ENCODE measurements at places on chromosomes 4 and X.

GRCh38 chr4:18444206-18444605 lies 422.7 kb upstream of the LCORL start:
- DNase-seq, result no peak

DNA sequence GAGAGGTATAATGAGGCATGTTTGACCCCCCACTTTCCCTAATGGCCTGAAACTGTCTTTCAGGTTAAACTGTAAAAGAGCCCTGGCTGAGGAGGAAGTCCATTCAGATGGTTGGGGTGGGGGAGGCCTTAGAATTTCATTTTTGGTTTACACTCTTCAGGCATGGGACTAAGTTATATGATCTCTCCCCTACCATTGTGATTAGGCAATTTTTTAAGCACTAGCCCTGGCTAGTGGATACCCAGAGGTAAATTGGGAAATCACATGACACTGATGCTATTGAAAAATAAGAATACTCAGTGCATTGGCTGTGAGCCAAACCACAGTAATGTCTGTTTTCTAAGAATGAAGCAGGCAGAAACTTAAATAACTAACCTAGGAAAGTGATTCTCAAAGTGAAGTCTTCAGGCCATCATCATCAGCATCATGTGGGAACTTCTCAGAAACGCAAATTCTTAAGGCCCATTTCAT lies 149.7 kb downstream of the RRAGB start:
- DNase-seq, result no peak

GRCh38 chr4:176193938-176194337 lies 1.4 kb downstream of the SPATA4 start:
- DNase-seq, result no peak

DNA sequence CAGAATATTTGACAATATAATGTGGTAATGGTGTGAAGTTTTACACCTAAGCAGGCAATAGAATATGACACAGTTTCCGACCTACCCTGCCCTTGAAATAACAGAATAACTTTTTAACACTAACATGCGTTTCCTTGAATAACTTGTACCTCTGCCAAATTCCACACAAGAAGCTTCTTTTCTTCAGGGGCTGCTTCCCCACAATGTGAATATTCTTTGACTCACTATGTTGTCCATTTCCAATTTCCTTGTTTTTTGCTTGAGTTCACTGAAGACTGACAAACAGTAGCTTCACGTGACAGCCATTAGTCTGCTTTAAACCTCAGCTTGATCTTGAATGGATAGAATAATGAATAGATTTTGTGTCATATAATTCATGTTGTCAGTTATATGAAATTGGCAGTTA lies 14.3 kb downstream of the SHROOM3 start:
- no peak for DNase-seq

DNA sequence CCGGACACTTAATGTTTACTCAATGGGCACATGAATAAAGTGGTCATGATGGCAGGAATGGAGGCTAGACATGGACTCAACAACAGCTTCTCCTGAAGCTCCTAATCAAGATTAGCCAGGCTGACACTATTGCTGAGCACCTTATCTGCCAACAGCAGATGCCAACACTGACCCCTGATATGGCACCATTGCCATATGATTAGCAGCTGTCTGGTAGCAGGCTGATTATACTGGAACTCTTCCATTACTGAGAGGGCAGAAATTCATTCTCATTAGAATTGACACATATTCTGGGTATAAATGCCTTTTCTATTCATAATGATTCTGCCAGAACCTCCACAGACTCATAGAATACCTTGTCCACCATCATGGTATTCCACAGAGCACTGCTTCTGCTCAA lies 18.4 kb upstream of the AFF1 start:
- DNase-seq, result no peak

GRCh38 chr4:176885224-176885623 lies 92.5 kb upstream of the VEGFC start:
- no peak for DNase-seq

GRCh38 chrX:131397891-131398290 lies 108.8 kb upstream of the IGSF1 start:
- no peak for DNase-seq

- DNase-seq, result no peak
Measured at GRCh38 chrX:12685541-12685940, 105.7 kb upstream of the PRPS2 start.

- no peak for DNase-seq
Measured at GRCh38 chr4:179719766-179720450, 2277.7 kb upstream of the AGA start.

- DNase-seq, result no peak
Measured at GRCh38 chrX:13759152-13759718, 24.7 kb downstream of the OFD1 start.

GRCh38 chr4:182235021-182235795 lies 8.0 kb upstream of the TENM3 start:
- DNase-seq, result no peak

DNA sequence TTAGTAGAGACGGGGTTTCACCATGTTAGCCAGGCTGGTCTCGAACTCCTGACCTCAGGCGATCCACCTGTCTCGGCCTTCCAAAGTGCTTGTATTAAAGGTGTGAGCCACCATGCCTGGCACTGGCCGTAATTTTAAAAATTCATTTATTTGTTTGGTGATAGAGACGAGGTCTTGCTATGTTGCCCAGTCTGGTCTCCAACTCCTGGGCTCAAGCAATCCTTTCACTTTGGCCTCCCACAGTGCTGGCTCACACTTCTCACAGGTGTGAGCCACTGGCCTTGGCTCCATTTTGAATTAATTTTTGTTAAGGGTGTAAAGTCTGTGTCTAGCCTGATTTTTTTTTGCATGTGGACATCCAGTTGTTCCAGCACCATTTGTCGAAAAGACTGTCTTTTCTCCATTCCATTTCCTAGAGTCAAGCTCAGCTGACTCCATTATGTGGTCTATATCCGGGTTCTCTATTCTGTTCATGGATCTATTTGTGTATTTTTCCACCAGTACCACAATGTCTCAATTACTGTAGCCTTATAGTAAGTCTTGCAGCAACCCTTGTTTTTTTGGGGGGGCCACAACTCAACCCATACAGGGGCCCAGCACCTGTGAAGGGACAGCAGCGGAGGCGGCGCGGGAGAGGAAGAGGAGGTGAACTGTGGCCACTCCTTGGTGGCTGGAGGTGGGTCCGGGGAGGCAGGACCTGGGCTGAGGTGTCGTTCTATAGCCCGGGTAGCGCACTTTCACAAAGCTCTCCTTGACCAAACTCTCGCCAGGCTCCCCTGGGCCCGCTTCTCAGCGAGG lies 1.5 kb upstream of the NSD2 start:
- no peak for DNase-seq

DNA sequence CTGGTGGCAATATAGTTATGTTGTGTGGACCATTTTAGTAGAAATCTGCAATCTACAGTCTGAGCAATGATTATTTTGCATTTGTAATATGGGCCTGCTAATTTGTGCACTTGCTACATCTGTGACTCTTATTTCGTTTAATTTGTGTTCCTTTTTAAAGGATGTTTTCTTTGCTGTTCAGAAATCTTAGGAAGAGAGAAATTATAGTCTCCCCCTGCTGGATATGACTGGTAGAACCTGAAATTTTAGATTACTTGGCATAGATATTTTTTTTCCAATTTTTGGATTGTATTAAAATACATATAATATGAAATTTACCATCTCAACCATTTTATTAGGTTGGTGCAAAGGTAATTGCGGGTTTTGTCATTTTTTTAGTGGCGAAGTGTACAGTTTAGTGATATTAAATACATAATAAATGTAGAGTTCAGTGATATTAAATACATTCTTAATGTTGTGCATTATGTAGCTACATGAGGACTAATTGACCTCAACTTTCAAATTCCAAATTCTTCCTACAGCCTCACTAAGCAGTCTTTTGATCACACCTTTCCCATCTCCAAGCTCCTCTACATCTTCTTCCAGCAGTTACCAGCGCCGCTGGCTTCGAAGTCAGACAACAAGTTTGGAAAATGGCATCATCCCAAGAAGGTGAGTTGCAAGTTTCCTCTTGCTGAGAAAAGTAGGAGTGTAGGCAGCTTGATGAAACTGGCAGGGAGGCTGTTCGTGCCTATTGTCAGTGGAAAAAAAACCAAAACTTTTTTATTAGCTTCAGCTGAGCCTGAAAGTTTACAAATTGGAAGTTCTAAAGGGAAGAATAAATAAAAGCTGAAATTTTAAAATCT lies 82.2 kb downstream of the FNIP2 start:
- no peak for DNase-seq

- DNase-seq, result no peak
Measured at GRCh38 chr4:88106205-88106604, 52.2 kb downstream of the ABCG2 start.

- no peak for DNase-seq
Measured at GRCh38 chrX:30965767-30966166, 76.7 kb upstream of the TAB3 start.

DNA sequence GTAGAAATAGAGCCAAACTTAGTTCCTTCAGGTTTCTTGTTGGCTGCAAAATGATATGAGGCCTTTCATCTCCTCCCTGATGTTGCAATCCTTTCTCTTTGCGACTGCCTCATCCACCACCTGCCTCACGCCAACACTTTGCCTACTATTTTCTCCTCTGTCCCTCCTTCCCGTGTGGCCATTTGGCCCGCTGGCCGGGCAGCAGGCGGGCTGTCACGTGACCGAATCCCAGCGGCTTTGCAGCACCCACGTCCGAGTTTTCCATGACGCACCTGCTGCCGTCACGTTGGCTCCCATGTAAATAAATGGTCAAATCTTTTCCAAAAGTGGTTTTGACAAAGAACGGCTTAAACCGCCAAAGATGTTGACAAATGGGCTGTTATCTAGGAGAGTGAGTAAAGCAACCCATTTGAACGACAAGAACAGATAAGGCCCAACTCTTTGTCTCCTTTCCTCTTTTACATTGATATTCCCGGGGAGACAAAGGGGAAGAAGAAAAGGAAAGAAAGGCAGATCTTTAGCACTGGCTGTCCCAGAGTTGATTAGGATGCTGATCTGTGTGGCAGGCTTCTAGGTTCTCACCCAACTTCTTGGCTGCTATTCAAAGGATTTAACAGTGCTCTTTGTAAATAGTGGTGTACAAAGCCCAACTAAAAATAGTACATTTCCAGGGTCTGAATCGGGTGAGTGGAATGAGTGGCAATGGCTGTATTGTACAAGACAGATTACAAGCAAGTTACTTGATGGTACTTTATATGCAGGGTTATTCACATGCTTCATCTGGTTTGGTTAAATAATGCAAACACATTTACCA lies 174.2 kb upstream of the JADE1 start:
- DNase-seq, result peak; percentile 66

- no peak for DNase-seq
Measured at GRCh38 chr4:65170768-65171514, 499.3 kb downstream of the EPHA5 start.

DNA sequence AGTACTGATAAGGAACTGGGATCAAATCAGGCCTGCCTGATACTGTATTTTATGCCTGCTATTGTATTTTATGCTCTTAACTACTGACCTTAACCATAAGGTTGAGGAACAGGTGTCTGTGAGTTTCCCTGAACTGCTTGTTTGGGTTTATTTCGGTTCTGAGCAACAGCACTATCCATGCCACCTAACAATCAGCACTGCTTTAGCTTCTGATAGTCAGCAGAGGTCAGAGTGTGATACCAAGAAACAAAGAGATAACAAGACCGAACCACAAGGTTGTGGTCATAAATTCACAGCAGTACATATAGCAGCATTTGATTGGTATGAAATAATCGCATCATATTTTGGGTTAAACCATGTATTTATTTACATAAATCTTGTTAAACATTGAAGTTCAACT lies 362.2 kb downstream of the FGF13 start:
- DNase-seq, result no peak

GRCh38 chrX:14676431-14676830 lies 147.1 kb downstream of the GLRA2 start:
- DNase-seq, result no peak

GRCh38 chr4:161767116-161767515 lies 396.7 kb downstream of the FSTL5 start:
- DNase-seq, result no peak

DNA sequence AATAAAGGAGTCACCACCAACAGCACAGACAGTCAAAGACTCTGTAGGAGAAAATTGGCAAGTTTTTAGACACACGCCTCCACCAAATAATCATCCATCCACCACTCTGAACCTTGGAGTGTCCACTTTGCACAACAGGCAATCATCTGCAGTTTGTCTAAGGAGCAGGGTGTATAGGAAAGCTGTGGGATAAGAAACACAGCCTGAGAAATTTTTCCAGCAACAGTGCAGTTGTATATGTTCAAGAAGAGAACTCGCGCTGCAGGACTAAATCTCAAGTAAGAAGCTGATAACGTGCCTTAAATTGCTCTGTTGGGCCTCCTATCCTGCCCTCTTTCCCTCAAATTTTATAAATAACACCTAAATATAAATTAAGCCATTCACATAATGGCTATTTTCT lies 136.7 kb upstream of the PPARGC1A start:
- DNase-seq, result no peak

- DNase-seq, result no peak
Measured at GRCh38 chrX:45191820-45192409, 8.8 kb downstream of the DIPK2B start.

DNA sequence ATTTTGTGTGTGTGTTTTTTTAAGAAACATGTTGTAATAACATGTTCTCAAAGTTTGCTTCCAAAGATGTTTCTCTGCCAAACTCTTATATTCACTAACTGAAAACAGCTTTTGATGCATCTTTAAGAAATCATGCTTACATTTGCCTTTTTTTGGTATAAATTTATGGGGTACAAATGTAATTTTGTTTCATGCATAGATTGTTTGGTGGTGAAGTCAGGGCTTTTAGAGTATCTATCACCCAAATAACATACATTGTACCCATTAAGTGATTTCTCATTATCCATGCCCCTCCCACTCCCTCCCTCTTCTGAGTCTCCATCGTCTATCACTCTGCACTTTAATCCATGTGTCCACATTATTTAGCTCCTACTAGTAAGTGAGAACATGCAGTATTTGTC lies 30.8 kb downstream of the SPINK2 start:
- no peak for DNase-seq

GRCh38 chr4:76322236-76322635 lies 15.7 kb downstream of the STBD1 start:
- no peak for DNase-seq

DNA sequence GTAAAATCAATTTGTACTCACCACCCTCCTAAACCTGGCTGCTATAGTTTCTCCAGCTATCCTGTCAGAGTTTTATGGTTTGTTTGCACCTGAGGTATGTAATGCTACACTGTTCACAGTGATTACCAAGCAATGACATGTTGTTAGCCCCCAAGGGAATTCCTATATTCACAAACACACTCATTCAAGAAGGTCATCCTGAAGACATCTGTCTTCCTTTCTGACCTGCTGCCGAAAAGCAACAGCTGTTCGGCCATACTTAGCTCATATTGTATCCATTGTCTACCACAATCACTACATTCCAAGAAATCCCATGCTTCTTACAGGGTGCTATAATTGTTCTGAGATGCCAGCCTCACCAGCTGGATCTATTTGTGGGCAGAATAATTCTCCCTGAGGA lies 160.1 kb upstream of the GYPA start:
- no peak for DNase-seq
